ENCODE measurements at places on chromosomes 4 and X.

DNA sequence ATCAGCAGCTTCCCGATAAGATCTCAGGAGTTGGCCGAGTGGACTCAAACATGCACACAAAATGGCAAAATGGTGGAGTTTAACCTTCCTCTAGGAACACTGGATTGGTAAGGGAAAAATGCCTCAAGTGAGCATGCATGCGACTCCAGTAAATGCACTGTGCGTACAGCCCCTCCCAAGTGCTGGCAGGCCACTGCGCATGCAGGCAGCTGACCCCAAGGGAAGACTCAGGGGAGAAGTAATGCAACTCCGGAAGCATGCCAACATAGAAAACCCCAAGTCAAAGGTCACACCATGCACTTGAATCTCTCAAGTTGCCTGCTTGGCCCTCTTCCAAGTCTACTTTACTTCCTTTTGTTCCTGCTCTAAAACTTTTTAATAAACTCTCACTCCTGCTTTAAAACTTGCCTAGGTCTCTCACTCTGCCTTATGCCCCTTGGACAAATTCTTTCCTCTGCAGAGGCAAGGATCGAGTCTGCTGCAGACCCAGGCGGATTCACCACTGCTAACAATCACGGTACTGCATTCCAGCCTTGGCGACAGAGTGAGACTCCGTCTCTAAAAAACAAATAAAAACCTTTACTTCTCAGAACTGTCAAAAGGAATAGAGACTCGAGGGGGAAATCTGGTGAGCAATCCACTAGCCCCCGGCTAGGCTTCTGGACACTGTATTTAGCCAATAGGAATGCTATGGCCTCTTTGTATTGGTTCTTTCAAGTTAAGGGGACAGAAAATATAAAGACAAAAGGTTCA is 33.5 kb downstream of the NYX start:
- no peak for DNase-seq

DNA sequence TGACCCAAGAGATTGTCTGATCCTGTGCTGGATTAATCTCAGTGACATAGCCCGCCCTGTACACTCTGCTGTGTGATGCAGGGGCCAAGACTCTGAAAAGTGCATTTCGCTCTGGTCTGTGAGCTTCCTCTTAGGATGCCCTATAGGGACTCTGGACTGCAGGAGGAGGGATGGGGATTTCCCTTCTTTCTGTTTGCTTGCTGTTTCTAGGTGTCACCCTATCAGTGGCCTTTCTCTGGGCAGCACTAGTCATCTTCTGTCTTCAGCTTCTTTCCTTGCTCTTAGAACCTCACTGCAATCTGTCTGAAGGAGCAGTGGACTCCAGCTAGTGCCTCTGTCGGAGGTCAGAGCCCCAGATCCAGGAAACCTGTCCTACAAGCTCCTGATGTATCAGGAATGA is 34.5 kb upstream of the SCRG1 start:
- DNase-seq = no peak

DNA sequence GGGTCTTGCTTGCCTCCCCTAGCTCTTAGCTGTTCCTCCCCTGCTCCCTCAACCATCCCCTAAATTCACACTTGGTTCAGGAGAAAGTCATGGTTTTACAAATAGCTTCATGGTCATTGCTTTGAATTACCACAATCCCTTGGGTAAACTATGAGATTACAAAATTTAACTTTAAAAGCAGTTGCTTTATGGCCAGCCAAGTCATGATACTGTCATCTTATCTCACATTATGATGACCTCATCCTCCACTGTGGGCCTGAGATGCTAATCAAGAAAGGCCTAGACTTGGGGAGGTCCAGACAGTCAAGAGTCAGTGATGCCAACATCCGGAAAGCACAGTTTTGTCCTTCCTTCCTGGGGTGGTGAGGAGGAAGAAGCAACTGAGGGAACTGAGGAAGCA is 10.5 kb upstream of the FGF16 start:
- DNase-seq = no peak

DNA sequence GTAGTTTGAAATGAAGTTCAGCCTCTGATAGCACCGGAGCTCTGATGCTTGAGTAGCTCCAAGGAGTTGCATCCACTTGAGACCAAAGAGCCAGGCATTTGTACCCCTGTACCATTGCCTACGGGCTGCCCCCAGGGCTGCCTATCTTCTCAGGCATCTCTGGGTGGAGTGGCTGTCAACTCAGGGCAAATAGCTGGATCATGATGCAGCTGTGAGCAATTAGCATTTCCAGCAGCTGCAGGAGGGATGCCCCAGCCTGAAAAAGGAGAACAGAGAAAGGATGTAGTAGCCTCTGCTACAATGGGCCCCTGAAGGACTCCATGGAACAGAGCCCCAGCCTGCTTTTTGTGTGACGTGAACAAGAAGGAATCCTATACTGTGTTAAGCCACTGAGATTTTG is 492.6 kb downstream of the BCOR start:
- no peak for DNase-seq

- DNase-seq = no peak
Observed at GRCh38 chr4:166518776-166519175, 645.7 kb downstream of the TLL1 start.

- DNase-seq = no peak
Observed at GRCh38 chrX:39788521-39788920, 309.2 kb downstream of the BCOR start.

DNA sequence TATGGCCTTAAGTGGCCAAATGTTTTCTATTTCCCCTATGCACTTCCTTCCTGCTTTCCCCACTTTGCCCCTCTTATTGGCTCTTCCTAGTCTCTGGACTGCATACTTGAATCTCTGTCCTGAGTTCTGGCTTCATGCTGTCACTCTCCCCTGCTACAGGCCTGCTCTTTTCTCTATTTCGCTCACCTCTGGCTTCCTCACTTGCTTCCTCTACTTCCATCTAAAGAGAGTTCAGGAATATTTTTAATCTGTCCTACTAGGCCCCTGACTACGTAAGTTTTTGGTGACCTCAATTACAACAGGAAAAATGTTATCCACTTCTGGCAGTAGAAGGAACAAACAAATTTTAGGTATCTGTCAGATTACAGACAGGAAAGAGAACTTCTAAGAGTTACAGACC is 65.7 kb upstream of the WDR17 start:
- peak; percentile 22 for DNase-seq

- no peak for DNase-seq
Observed at GRCh38 chr4:163414275-163414674, 59.3 kb downstream of the TKTL2 start.

DNA sequence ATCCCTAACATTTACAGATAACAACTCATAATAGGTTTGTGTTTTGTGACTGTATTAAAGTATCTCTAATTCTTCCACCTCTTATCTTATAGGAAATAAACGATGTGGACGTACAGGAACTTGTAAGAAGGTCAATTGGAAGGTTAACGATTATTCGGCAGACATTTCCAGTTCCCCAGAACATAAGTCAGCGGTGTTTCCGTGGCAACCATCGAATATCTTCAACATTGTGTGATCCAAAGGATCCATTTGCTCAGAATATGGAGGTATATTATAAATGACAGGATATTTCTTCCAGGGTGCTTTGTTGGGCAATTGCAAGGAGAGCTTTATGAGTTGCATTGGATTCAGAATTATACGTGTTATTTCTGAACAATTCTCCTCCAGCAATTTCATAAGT is 611.9 kb upstream of the ATOH1 start:
- DNase-seq = no peak

DNA sequence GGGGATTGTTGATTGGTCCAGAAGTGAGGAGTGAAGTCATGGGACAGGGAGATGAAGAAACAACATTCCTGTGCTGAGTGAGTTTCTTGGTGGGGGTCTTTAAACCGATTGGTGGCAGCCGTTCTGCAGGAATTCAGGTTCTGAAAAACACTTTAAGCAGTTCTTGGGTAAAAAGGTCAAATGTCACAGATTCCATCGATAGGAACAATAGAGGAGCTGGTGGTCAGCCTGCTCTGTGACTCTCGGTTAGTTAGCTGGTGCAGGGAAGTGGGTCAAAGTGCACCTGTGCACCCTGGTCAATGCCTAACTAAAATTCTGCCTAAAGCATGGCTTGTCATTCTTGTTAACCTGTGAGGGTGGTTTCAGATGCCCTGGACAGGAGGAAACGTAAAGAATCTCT is 34.6 kb upstream of the MGST2 start:
- no peak for DNase-seq

DNA sequence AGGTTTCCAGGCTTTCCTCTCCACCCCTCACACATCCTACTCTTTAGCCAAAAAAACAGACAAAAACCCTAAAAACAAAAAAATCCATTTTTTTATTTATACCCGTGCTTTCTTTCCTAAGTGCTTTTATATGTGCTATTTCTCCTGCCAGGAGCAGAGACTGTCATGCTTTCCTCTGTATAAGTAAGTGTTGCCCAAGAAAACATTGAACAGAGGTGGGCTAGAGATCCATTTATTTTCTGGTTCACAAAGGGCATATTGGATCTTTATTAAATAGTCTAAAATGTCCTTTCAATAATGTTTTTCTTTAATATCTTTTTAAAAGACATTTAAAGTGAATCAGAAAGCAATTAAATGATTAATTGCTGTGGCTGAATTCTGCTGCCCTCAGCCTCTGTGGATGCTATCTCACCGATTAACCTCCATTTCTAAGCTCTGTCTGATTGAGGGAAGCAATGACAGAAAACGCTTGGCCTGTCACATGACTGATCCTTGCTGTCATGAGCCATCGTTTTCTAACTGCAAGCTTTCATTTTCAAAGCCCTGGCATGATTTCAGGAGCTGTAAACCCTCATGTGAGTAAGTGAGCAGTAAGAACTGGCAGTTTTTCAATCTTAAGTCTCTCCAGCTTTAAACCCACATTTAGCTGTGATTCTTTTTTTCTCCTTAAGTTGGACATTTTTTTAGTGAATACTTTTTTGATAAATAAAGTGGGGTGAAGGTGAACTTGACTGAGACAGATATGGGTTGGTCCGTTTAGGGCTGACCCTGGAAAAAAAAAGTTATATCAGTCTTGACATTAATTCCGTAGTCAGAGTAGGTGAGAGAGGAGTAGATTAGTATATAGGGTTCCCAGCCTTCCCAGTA is 180.7 kb upstream of the PGRMC2 start:
- peak; percentile 34 for DNase-seq

DNA sequence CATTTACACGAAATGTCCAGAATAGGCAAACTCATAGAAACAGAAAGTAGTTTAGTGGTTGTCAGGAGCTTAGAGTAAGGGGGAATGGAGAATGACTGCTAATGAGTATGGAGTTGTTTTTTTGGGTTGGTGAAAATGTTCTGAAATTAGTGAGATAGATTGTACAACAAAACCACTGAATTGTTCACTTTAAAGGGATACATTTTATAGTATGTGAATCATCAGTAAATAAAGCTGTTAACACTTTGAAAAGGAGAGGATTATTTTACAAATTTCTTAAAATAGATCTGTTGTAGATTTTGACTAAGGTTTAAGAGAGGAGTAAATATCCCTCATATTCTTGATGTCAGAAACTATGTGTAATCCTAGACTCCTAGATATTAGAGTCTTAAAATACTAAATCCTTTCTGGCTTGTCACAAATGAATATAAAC is 82.7 kb downstream of the RAPGEF2 start:
- no peak for DNase-seq

- DNase-seq = no peak
Observed at GRCh38 chr4:155889031-155889793, 14.3 kb upstream of the TDO2 start.

GRCh38 chr4:58940167-58940566 is 1830.0 kb upstream of the IGFBP7 start:
- DNase-seq = no peak

DNA sequence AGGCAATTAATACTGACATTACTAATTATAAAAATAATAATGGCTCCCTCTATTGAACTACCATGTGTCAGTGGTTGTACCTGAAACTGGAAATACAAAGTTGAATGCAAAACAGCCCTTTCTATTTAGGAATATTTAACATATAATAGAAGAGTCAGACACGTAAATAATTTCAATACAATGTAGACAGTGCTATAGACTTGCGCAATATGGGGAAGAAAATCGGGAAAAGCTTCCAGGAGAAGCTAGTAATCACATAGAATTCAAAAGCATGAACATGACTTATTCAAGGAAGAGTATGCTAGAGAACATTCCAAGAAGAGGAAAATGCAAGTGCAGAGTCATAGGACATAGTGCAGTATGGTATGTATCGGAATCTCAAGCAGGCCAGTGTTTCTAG is 408.9 kb upstream of the FTHL17 start:
- no peak for DNase-seq

- no peak for DNase-seq
Observed at GRCh38 chr4:130029442-130029841, 933.5 kb downstream of the C4orf33 start.

DNA sequence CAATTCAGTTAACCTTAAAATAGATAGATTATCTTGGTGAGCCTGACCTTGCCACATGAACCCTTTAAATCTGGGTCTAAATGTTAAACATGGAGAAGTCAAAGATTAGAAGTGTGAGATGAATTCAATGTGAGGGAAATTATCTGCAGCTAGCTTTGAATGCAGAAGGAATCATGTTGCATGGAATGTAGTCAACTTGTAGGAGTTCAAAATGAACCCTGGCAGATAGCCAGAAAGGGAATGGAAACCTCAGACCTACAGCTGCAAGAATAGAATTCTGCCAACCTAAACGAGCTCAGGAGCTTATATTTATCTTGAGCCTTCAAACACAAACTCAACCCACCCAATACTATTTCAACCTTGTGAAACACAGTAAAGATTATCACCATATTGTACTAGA is 632.5 kb downstream of the KCTD8 start:
- DNase-seq = no peak

- no peak for DNase-seq
Observed at GRCh38 chr4:183229397-183229796, 90.7 kb downstream of the CLDN22 start.

DNA sequence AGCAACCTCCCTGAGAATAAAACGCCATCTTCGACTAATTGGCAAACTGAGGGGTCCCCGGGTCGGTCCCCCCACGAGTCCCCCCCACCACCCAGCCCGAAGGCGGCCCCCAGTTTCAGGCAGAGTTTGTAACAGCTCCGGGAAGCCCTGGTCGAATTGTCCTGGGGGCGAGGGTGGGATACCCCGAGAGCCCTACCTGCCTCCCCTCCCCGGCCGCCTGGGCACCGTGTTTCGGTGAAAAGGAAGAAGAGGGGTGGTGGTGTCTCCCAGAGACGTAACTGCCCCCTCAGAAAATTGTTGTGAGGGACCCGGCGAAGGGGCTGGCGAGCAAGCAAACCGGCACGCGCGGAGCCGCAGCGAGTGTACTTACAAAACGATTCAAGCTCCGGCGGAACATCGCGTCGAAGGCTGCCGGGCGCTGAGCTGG is 1.2 kb downstream of the ATP11C start:
- no peak for DNase-seq

DNA sequence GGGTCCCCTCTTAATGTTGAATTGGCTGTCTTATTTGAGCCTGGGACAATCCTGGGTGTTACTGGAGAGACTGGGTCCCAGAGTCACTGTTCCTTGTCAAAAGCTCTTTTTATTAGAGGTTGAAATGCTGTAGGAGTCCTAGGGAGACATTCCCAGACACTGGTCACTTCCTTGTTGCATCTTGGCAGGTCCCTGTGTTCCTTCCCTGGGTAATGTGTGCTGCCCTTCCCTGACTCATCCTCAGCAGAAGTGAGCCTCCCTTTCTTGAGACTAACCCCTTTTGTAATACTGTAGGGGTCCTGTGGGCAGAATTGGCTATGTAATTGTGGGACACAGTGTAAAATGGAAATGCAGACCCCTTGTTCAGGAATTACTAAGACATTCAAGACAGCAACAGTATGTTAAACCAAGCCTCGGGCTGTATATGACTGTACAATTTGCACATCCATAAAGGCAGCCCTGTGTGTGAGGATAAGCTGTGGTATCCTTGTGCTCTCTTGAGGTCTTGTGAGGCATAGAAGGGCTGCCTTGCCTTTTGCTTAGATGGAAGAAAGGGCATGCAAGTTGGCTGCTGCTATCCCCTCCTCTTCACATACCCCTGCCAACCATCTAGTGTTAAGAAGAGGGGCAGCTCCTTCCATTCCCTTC is 53.5 kb downstream of the DCLK2 start:
- no peak for DNase-seq
